Vagina (tissue), 2 donors: ENCODE measurements at places on chromosomes 6 and 20.

GRCh38 chr20:24501764-24502556 lies 32.5 kb downstream of the SYNDIG1 start:
- peak; percentile 91 for DNase-seq

DNA sequence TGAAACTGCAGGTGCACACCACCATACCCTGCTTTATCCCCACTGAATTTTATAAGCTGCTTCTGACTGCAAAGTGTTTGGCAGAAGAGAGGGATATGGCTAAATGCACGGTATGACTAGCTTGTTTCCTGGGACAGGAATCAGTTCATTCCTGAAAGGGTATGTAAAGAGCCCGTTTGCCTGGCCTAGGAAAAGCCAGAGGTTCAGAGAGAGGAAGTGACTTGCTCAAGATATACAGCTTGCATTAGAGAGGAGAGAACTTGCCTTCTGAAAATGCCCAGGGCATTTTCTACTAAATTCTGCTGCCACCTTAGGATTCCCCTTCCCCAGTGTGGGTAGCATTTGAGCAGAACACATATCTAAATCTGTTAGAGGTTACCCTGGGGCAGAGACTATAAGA lies 683 bp upstream of the GCNT2 start:
- DNase-seq, result no peak

DNA sequence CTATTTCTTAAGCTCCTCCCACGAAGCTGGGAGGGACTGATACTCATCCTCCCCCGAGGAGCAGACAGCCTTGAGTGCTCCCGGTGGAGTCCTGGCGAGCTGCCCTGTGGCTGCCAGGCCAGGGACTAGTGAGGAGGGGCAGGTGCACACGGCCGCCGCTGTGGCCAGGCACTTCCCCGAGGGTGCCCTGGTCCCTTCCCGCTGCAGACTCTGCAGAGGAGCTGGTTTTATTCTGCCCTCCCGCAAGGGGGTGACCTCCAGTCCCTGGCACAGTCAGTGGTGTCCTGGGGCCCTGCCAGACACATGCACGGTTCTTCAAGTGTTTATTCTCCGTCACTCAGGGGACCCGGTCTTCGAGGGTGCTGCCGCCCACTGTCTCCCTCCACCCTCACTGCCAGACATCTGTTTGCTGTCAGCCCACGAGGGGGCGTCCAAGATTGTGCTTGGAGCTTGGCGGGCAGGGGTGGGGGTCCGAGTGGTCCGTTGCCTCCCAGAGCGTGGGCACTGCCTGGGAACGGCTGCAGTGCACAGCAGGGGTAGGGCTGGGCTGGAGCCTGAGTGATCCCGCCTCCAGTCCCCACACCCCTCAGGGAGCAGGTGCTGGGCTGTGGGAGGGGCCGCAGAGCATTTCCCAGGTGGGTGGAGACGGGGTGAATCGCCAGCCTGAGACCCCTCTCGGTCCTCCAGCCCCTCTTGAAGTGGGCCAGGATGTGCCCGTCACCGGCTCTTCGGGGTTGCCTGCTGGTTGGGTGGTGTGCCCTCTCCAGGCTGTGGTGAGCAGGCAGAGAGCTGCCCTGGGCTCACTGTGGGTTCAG lies 3.1 kb upstream of the CABLES2 start:
- no peak for DNase-seq

DNA sequence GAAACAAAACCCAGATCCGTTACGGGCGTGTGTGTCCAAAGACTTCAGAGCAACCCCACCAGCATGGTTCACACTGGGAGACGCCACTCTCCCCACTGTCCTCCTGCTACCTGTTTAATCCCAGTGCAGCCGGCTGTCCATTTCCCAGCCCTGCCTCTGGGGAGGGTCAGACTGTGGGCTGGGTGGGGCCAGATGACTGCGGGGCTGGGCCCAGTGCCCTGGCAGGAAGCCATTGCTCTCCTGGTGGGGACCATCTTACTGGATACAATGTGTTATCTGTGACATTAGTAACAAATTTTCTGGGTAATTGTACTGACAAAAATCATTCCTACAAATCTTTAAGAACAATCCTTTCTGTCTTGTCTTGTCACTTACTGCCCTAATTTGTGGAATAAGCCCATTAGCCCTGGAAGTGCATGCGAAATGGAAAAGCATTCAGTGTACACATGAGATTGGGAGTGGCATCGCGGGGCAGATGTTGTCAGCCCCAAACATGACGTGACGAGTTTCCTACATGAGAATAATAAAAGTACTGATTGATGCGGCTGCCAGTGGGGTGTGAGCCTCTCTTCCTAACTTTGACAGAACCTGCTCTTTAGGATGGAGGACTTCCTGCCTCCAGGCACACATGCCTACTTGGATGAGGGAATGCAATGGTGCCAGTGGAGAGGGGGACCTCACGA lies 37.9 kb upstream of the PCMTD2 start:
- DNase-seq, result no peak

- DNase-seq, result no peak
These were observed 87.9 kb downstream of the BFSP1 start for GRCh38 chr20:17443131-17443858.

DNA sequence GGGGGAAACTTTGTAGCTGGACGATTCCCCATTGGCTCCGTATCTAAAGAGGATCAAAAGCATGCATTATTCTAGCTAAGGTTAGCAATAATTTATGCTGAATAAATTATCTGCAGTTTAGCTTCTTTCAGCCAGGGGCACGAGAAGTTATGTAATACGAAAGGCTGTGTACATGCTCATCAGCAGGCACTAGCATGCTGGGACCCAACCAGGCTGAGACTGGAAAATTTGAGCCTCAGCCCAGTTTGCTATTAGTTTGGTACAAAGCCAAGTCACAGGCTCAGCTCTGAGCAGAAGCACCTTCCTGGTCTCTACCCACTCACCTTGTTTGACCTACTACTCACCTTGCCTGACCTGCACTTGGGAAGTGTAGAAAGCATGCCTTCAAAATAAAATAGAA lies 328.1 kb upstream of the ARID1B start:
- no peak for DNase-seq

DNA sequence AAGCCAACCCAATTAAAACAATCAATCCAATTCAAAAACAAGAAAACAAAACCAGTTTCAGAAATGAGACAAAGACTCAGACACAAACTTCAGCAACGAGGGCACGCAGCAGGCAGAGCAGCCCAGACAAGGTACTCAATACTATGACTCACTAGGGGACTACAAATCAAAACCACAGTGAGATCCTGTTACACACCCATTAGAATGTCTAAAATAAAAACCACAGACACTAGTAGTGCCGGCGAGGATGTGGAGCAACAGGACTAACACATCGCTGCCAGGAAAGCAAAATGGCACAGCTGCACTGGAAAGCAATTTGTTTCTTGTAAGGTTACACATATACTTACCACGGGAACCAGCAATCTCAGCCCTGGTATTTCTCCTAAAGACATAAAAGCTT lies 28.4 kb upstream of the MAS1L start:
- DNase-seq, result peak; percentile 6

DNA sequence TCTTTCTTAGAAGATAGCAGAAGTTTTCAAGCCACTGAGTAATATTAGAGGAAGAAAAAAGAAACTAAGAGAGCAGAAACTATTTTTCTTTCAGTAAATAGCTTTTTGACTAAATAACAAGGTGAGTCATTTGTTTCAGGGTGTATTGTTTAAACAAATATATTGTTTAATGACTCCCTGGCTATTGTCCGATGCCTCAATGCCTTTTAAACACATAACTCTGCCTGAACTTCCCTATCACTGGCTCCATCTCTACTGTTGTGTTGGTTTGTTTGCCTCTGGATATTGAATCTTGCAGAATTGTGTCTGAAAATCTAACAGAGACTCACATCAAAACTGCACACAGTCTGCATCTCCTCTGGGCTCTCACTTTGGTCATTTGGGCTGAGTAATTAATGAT lies 19.6 kb upstream of the CLIC5 start:
- DNase-seq, result no peak

DNA sequence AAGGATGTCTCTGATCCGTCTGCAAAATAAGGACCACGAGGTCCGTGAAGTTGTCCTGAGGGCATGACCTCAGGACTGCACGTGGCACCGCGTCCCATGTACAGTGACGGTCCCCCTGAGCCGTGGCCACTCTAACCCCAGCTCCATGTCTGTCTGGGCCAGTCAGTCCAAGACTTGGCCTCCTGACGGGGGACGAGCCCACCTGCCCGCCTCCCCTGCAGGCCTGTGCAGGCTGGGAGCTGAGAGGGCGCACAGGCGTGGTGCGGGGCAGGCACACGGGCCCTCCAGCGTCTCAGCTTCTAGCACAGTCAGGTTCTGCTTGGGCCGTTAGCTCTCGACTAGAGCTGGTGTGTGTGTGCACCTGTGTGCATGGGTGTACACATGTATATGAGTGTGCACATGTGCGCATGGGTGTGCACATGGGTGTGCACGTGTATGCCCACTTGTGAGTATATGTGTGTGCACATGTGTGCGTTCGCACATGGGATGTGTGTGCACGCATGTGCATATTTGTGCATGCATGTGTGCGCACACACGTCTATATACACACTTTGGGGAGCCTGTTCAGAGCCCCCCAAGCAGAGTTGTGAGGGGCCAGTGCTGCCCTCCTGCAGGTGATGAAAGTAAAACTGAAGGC lies 307.0 kb downstream of the TAF4 start:
- no peak for DNase-seq

DNA sequence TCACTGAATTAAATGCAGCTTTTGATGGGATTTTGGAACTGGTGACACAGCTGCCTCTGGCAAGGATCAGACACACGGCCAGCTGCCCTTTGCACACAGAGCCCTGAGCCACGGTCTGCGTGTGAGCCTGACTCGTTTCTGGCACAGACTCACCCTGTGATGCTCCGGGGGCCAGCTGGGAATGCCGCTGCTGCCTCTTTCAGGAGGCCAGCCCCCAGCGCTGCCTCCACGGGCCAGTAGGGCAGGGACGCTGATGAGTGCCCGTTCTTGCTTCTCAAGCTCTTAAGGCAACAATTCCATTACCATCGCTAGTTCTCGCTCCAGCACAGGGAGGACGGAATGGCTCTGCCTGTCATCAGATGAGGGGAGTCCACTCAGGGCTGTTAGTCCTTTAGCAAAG lies 61.6 kb downstream of the IRF4 start:
- DNase-seq, result no peak

- DNase-seq, result no peak
These were observed 545.8 kb upstream of the CITED2 start for GRCh38 chr6:139920027-139920775.

GRCh38 chr6:160420969-160421556 lies 72.9 kb downstream of the SLC22A3 start:
- DNase-seq, result no peak

- no peak for DNase-seq
These were observed 1155.9 kb upstream of the GJE1 start for GRCh38 chr6:140976806-140977205.

- DNase-seq, result no peak
These were observed 328.8 kb downstream of the PHF3 start for GRCh38 chr6:63964366-63964765.

GRCh38 chr6:181049-181654 lies 111.1 kb upstream of the DUSP22 start:
- no peak for DNase-seq

GRCh38 chr6:106966229-106966628 lies 8.3 kb downstream of the CD24 start:
- DNase-seq, result no peak

GRCh38 chr6:105806486-105806920 lies 279.6 kb upstream of the PRDM1 start:
- no peak for DNase-seq

- no peak for DNase-seq
These were observed 36.8 kb downstream of the PTCHD4 start for GRCh38 chr6:48073976-48074767.

DNA sequence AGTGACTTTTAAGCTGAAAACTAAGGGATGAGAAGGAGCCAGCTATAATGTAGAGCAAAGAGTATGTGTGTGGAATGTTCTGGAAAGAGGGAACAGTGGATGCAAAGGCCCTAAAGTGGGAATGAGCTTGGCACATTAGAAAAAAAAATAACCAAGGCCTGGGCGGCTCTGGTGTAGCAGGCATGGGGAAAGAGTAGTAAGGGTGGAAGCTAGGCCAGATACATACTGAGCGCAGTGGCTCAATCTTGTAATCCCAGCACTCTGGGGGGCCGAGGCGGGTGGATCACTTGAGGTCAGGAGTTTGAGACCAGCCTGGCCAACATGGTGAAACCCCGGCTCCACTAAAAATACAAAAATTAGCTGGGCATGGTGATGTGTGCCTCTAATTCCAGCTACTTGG lies 8.4 kb downstream of the GGT7 start:
- no peak for DNase-seq
